Activated naive CD4-positive, alpha-beta T cell (primary cell): ENCODE measurements at places on chromosomes 2 and 18.

DNA sequence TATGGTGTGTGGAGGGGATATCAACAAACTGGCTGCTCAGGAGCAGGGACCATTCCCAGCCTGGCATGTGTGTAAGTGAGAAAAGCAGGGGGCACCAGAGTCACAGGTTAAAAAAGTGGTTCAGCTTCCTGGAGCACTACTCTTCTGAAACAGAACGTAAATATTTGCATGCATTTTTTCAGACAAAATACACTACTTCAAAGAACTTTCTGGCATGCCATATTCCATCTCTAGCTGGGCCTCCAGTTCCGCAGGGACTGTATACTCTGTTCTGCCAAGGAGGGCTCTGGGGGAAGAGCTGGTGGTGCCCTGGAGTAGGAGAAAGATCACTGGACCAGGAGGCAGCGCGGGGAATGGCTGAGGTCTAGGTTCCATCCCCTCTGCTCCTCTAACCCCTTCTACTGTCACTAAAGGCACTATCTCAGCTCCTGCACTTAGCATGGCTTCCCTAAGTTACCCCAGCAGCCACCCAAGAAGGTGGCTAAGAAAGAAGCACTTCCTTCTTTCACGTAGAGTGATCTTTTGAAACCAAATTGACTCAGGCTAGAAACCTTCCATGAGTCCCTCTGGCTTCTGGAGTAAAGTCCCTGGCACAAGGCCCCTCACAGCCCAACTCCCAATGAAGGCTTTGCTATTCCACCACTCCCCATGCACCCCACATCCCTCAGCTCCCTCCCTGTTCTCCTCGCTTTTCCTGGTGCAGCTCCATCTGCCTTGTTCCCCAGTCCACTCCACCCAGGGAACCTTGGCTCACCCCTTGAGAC, 57.6 kb upstream of the CABLES1 start:
- DNase-seq, result no peak

- DNase-seq, result no peak
Measured at GRCh38 chr2:15242936-15243461, 318.1 kb downstream of the NBAS start.

DNA sequence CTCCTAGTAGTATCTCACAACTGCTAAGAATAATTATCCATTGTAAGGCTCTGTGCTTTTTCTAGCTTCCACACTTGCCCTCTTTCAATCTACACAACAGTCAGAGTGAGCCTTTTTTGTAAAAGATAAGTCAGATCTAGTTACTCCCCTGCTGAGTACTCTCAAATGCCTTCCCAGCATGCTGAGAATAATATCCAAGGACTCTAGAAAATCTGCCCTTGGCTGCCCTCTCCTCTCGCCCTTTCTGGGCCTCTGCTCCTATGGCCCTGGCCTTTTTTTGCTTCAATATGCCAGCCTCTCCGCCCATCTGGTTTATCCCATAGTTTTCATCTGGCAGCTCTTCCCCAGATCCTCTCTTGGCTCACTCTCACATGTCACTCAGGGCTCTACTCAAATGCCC, 455.9 kb upstream of the UBE2E3 start:
- DNase-seq, result no peak

GRCh38 chr2:134601264-134601663, 117.5 kb downstream of the TMEM163 start:
- no peak for DNase-seq

DNA sequence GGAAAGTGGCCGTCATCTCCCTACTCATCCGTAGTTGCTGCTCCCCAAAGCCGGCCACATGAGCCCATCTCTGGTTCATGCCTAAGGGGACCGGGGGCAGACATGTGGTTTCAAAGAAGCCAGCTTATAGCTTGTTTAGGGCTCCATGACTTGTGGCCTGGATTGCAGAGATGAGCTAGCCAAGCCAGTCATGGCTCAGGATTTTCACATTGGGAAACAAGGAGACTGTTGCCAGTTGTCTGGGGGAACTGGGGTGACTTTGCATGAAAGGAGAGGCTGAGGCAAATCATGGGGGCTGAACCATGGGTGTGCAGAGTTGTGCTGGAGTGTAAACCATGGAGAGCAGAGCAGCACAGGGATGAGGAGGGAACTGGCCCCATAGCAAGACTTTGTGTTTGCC, 183.0 kb upstream of the APCDD1 start:
- no peak for DNase-seq

DNA sequence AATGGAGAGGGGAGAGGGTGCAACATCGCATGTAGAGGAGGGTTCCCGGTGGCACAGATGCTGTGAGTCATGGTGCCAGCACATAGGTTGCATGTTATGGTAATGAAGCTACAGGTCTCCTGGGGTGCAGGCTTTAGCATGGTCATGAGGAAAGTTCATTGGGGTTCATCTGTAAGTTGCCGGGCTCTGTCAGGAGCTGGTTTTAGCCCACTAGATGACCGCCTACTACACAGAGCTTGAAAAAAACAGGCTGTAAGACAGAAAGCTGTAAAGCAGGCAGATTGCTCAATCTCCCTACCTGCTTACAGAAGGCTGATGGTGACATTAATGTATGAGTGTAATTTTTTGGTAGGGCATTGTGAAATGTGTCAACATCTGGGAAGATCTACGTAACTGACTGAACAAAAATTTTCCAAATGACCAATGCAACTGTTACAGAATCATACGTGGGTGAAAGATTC, 23.9 kb downstream of the DYSF start:
- DNase-seq, result no peak

- no peak for DNase-seq
Measured at GRCh38 chr2:231611273-231612108, 18.8 kb downstream of the TEX44 start.

DNA sequence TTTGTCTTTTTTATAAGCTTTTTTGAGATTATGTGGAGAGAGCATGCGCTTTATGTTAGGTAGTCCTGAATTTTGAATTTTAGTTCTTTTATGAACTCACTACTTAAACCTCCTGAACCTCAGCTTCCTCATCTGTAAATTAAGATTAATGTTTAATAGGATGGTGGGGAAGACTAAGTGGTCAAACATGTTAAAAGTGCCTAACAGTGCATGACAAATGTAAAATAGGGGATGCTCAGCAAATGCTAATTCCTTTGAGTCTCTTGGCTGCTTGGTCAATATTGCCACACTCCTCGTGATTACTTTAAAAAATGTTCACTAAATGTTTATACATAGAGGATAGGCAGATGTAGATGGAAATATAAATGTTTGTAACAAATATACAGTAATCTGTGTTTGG, 6.8 kb downstream of the BIRC6 start:
- no peak for DNase-seq

GRCh38 chr2:118227698-118228508, 139.6 kb downstream of the INSIG2 start:
- DNase-seq, result no peak

- DNase-seq, result no peak
Measured at GRCh38 chr2:221312634-221313033, 259.5 kb downstream of the EPHA4 start.

- DNase-seq, result no peak
Measured at GRCh38 chr2:236273126-236273525, 8.9 kb upstream of the ASB18 start.

- no peak for DNase-seq
Measured at GRCh38 chr2:63882395-63883105, 40.9 kb downstream of the UGP2 start.

GRCh38 chr2:50291610-50292009, 740.3 kb downstream of the NRXN1 start:
- no peak for DNase-seq

DNA sequence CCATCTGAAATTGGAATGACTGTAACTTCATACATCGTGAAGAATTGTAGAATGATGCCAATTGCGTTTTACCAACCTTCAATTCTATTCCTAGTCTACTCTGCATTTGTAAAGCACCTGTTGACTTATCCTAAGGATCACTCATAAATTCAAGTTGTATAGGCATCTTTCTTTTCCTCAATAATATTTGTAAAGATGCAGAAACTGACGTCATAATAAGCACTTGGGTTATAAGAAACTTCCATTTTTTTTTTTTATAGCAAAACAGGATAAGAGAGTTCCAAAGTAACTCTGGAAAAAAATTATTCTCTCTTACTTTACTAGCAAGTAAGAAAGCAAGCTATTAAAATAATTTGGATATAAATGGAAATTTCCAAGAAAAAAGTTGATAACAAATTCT, 1377.4 kb upstream of the ACVR2A start:
- DNase-seq, result no peak

GRCh38 chr2:10202131-10202665, 79.7 kb downstream of the RRM2 start:
- no peak for DNase-seq

GRCh38 chr2:65845442-65846182, 413.2 kb upstream of the SPRED2 start:
- DNase-seq, result no peak

GRCh38 chr2:39762448-39762847, 16.6 kb downstream of the THUMPD2 start:
- DNase-seq, result no peak

GRCh38 chr18:43964666-43965065, 687.4 kb upstream of the SYT4 start:
- DNase-seq, result no peak

GRCh38 chr2:121036226-121036692, 248.7 kb downstream of the TFCP2L1 start:
- no peak for DNase-seq

DNA sequence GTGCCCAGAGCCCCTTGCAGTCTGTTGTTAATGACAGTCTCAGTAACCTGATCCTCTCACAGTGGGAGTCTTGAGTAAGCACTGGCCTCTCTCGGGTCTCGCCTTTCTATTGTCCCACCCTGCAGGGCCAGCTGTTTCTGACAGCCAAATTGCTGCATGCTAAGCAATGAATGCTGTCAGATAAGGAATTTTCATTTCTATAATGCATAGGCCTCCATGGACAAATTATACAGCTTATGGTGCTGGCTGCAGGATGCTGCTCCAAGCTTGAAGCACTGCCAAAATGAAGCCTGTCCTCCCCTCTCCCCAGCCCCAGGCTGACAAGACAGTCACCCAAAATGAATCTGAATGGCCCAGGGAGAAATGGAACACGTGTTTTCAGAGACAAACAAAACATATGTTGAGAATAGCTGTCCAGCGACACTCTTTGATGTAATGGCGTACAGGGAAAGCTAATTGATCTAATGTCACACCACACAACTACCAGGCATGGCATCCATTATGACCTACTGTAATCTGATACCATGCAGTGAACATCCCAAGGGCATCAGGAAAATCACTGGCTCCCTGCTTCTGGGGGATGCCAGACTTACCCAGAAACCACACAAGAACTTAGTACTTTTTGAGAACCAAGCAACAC, 36.8 kb downstream of the ACVR1 start:
- DNase-seq, result no peak

GRCh38 chr2:163649080-163649479, 86.7 kb downstream of the FIGN start:
- no peak for DNase-seq

- DNase-seq, result no peak
Measured at GRCh38 chr2:132757676-132758075, 87.7 kb upstream of the LYPD1 start.

GRCh38 chr18:31505156-31505555, 7.2 kb downstream of the DSG2 start:
- no peak for DNase-seq

DNA sequence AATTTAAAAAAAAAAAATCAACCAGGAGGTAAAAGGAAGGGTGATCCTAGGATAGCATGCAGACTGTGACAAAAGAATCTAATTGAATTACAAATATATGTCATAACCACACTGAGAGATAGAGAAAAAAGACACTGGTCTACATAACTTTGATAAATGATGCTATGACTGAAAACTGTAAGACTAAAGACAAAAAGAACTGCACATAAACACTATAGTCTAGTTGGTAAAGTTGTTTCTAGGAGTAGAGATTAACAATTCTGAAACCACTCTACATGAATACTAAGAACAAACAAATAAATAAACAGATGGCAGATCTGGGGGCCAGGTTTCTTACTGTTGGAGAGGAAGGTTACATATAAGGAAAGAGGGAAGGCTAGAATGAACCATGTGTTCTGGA, 14.6 kb upstream of the CHAC2 start:
- no peak for DNase-seq

- no peak for DNase-seq
Measured at GRCh38 chr2:201668402-201668910, 25.2 kb upstream of the TMEM237 start.

GRCh38 chr2:240109386-240109785, 26.7 kb downstream of the COPS9 start:
- no peak for DNase-seq

DNA sequence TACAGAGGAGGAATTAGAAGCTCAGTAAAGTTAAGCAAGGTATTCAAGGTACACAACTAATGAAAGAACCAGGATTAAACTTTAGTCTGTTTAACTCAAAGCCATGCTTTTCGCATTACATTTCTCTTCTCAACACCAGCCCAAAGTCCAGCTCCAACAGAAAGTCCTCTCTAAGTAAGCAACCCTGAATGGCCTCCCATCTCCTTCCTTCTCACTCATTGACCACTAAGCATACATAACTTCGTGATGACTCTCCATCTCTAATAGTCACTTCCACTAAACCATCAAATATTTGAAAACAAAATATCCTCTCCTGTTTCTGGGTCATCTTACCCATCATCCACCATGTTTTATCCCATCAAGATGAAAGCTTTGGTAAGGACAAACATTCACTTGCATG, 219.8 kb downstream of the RAD51AP2 start:
- DNase-seq, result no peak

DNA sequence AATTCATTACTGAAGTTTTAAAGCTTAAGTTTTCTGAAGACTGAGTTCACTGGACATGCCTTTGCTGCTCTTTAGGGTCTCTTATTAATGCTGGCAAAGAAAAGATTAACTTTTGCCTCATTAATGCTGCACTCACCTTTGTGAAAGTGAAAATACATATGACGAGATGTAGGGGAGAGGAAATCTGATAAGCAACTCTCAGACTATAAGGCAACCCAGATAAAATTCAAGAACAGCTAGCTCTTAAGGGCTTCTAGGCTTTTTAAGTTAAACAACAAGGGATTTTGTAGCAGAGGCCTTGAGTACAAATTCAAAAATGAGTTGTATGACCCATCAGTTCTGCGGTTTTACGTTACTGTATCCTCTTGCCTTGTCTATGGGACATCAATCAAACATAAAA, 143.7 kb downstream of the USP34 start:
- no peak for DNase-seq

- DNase-seq, result no peak
Measured at GRCh38 chr2:237967463-237967951, 693 bp downstream of the UBE2F start.

- no peak for DNase-seq
Measured at GRCh38 chr2:102841107-102841840, 79.4 kb downstream of the TMEM182 start.
